ENCODE measurements at places on chromosomes 6 and 20.
A peak's percentile ranks its signal among the peaks of the same experiment; 100 is the strongest.

- DNase-seq, result no peak
These were observed 18.4 kb downstream of the TENT5A start for GRCh38 chr6:81734081-81734480.

- DNase-seq, result peak; percentile 33
These were observed 4.9 kb upstream of the CD24 start for GRCh38 chr6:106979435-106979884.

- no peak for DNase-seq
These were observed 24.0 kb downstream of the CDK5RAP1 start for GRCh38 chr20:33377366-33377765.

DNA sequence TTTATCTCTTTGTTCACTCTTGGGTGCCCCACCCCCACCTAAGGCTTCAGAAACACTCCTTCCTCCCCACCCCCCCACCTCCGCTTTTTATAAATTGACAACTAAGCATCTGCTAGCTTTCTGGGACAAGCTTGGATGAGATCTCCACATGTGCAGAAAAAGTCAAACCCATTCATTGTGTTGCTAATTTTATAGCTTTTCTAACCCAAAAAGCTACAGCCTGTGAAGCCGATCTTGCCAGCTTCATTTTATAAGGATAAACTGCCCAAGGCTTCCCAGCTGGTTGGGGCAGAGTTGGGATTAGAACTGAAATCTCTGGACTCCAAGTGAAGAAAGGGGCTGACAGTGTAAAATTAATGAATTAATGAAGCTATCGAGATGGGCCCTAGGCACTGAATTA is 24.1 kb downstream of the BPIFB4 start:
- DNase-seq, result no peak

- DNase-seq, result no peak
These were observed 21.0 kb downstream of the BLOC1S5 start for GRCh38 chr6:8043221-8043620.

GRCh38 chr6:27861276-27861840 is 50.8 kb downstream of the OR2B2 start:
- no peak for DNase-seq

- DNase-seq, result no peak
These were observed 283.6 kb downstream of the CDKAL1 start for GRCh38 chr6:20817806-20818320.

GRCh38 chr6:24779416-24780016 is 4.8 kb downstream of the GMNN start:
- no peak for DNase-seq

GRCh38 chr6:33204415-33205190 is at the start of gene HSD17B8:
HSD17B8 (plus strand) TSS chr6:33204655; CDS start chr6:33204669, 14 bp downstream.
- peak; percentile 86 for DNase-seq

DNA sequence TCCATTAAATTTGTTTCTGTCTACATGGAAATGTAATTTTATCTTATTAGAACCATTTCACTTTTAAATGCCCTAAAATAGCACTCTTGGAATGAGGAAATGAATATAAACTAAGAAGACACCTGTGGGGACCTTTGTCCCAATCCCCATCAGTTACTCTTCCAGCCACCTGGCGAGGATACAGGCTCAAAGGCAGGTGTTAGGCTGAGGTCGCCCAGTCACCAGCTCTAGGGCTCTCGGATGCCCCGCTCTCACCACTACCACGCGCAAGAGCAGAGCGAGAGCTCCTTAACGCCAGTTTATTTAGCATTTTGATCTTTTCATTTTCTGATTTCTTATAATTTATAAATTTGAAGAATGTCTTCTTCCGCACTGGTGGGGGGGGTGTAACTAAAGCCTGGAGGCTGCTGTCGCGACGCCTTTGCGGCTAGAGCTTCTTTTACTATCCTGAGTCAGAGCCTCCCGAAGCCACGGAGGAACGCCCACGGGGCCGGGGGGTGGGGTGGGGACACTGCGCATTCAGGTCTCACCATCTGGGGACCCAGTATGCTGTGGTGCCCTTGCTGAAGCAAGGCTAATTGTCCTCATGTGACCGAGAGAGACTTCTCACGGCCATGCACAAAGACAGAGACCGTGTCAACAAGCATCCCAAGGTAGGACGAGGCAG is 38.7 kb upstream of the AFDN start:
- DNase-seq, result no peak

GRCh38 chr6:129908356-129908755 is 47.2 kb upstream of the TMEM244 start:
- no peak for DNase-seq

DNA sequence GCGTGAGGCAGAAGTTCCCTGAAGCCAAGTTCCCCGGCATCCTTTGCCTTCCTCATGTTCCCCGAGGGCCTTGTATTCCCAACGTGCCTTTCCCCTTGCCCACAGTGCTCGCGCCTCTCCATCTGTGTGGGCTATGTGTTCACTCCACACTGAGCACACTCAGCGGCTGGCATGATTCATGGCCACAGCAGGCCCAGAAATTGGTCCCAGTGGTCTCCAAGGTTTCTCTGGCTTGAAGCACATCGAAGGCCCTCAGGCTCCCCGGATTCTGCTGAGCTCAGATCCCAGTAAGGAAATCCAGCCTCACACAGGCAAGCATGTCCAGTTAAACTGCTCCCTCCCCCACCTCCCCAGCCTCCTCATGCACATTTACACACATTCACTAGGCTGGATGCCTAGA is 123.6 kb downstream of the ISM1 start:
- DNase-seq, result no peak

DNA sequence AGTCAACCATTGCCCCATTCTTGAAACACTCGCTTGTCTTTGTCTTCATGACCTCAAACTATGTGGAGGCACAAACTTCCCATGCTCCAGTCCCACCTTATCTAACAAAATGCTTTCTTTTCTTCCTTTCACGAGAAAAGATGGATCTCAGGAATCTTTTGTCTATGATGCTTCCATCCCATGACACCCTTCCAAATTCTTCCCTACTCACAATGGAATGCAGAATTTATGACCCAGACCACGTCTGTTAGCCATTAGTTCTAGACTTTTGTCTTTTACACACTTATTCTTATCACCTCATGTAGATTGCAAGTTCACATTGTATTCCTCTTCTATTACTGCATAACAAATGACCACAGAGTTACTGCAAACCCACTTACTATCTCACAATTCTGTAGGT is 24.2 kb upstream of the LAMP5 start:
- no peak for DNase-seq

DNA sequence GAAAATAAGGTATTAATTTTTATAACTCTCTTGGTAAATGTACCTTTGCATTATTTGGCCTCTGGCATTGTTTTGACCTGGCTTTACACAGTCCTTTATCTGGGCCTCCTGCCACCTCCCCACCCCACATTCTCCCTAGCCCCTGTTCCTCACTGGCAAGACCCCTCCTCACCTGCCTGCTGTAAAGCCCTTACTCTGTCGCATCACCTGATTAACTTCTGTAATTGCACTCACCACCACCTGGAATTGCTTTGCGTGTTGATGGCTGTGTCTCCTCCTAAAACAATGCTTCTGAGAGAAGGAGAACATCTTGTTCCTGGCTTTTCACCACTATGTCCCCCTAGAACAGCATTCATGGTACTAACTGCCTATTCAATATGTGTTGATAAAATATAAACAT is 24.8 kb downstream of the SNX9 start:
- no peak for DNase-seq
